ENCODE measurements at places on chromosomes 12 and 14.

- no peak for DNase-seq
Measured at GRCh38 chr14:60653701-60654161, 4.5 kb upstream of the SIX1 start.

- DNase-seq: no peak
Measured at GRCh38 chr14:67850066-67850830, 30.7 kb downstream of the RAD51B start.

GRCh38 chr14:36939265-36939664 is 233.1 kb downstream of the SLC25A21 start:
- DNase-seq: no peak

DNA sequence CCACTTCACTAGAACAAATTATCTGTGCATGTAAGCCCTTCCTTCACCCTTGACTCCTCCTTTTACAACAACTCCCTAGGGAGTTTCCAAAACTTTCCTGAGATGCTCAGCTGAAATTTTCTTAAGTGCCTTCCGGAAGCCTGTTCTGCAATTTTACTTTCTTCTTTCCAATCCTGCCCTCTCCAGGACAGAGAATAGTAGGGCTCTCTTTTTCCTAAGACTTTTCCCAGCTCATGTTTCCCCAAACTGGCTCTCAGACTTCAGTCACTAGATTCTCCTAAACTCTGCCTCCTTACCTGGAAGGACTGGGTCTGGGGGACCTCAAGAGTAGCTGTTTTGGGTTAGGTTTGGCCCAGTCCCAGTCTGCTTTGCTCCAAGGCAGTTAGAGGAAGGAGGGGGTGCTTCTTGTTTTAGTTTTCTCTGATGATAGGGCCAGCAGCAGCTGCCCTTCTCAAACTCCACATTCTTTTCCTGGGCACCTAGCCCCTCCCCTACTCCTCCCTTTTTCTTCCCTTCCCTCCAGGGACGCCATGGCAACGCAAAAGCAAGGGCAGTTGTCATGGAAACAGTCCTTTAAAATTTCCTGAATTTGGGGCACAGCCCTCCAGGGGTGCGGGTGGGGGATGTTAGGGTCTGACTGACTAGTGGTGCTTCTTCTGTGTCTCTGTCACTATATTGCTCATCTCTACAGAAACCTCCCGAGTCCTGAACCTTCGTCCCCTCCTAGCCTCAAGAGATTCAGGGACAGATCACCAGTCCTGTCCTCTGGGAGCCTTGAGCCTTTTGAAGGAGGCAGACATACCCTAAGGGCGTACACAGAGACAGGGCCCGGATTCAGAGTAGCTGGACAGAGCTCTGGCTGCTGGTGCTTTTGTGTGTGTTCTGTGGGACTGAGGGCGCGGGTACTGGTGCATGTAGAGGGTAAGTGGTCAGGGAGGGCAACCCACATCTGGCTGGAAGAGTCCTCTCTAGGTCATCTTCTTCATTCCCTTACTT is 17.0 kb downstream of the PPP1R1A start:
- no peak for DNase-seq

GRCh38 chr12:96571101-96571862 is 81.9 kb downstream of the CFAP54 start:
- DNase-seq: no peak

GRCh38 chr12:52647601-52648000 is 4.4 kb downstream of the KRT2 start:
- DNase-seq: peak; percentile 74

DNA sequence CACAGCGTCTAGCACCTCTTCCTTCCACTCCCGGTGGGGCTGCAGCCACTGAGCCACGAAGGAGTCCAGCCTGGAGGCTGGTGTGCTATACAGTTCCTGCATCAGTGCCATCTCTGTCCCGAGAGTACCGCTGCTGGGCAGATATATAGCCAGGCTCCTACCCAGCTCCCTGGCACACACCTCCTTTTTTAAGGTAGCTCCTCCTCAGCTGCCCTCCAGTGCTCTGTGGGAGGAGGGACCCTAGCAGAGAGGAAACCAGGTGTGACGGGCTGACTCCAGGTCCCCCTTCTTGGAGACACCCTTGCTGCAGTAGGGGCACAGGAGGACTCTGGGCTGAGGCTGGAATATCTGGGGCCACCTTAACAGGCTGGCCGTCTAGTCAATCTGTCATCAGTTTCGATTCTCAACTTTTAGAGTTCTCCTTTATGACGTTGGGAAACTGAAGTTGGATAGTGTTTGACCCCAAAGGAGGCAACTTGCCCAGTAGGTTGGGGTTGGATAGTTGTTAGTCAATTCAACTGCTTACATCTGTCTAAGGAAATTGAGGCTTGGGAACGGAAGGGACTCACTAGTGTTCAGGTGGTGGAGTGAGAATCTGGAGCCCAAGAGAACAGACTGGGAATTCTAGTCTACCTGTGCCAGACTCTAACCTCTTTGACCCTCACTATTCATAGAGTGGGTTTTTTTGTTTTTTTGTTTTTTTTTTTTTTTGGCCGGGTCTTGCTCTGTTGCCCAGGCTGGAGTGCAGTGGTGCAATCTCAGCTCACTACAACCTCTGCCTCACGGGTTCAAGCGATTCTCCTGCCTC is at the start of gene OASL:
OASL (minus strand) TSS at position 386 of the 808 bp plus-strand sequence; CDS start at position 111, 275 bp downstream.
- DNase-seq: no peak

- no peak for DNase-seq
Measured at GRCh38 chr14:80615831-80616230, 325.7 kb downstream of the CEP128 start.

DNA sequence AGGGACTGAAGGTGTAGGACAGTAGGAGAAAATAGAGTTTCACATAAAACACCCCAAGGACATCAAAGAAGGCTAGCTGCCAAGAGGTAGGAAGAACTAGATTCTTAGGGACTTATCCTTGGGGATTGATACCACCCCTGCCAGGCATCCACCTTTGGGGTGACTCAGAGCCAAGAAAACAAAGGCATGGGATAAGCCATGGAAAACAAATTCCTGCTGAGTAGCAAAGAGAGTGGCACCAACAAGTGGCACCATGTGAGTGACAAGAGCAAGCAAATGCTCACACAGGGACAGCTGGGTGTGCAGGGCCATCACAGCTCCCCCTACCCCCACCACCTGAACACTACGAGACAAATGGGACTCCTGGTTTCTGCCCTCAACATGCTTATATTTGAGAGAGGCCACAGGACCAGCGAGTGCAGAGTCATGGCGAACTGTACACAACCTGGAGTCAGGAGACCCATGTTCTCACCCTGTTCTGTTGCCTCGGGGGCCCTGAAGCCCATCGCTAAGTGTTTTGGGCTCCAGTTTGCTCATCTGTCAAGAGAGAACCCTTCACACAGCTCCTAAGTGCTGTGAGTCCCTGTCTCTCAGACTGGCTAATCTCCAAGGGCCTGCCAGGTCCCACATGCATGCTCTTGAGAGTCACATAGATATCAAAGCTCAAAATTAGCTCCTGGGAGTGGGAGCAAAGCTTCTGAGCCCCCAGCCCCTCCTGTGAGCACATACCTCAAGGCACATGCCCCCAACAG is 91.9 kb downstream of the DPF3 start:
- DNase-seq: no peak

DNA sequence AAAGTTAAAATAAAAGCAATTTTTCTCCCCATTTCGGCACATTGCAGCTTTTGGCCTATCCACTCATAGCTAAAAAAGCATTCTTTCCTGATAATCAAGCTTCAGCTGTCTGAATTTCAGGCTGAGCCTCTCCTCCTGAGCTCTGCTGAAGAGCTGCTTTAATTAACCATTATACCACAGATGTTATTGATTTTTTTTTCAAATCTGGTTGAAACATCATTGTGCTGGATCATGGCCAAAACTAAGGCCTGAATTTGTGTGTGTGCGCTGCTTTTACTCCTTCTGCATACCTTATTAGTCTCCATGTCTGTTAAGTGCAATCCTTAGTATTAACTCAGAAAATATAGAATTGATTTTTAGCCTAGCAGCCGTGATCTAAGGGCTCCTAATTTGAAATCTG is 52.3 kb downstream of the MBIP start:
- no peak for DNase-seq

GRCh38 chr12:28425526-28425925 is 235.3 kb downstream of the CCDC91 start:
- no peak for DNase-seq

GRCh38 chr14:22540811-22541360 is 48.1 kb downstream of the DAD1 start:
- no peak for DNase-seq

- no peak for DNase-seq
Measured at GRCh38 chr14:39369029-39369428, 63.2 kb downstream of the FBXO33 start.

- DNase-seq: peak; percentile 77
Measured at GRCh38 chr14:101719708-101720107, 41.8 kb upstream of the PPP2R5C start.

DNA sequence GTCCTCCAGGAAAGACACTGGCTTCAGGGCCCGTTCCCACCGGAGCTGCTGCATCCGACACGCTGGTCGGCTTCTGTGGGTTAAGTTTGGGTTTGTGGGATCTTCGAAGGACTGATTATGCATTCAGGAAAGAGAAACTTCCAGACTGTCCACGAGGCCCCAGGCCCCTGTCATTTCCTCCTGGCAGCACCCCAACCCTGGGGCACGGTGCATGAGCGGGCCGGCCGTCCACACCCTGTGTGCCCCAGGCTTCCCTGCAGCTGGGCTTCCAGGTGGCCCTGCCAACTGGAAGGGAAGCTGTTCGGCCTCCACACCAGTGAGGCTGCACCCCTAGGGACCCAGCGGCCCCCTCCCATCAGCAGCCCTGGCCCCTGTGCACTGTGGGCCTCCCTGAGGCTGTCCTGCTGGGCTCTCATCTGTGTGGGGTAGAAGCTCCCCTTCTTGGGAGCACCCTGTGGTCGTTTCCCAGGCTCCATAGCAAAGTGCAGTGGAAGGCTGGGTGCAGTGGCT is 9.3 kb upstream of the FBRSL1 start:
- no peak for DNase-seq

DNA sequence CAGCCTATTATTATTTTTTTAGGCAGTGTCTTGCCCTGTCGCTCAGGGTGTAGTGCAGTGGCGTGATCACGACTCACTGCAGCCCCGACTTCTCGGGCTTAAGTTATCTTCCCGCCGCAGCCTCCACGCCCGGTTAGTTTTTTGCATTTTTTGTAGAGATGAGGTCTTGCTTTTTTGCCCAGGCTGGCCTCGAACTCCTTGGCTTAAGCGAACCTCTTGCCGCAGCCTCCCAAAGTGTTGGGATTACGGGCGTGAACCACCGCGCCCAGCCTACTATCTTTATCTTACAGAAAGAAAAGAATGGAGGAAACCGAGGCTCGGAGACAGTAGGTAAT is 507 bp upstream of the PTPN11 start:
- no peak for DNase-seq

DNA sequence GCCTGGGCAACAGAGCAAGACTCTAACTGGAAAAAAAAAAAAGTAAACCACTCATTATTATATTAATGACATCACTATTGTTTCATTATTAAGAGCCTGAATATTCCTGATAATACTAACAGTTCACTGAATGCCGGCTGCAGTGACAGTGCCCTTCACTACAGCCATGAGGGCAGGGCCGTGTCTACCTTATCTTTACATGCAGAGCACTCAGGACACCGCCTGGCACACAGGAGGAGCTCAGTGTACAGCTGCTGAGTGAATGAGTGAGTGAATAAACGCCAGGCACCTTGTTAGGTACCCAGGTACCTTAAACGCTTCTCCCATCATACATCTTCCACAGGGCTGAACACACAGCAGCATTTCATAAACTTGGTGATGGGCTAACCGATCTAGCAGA is 23.2 kb downstream of the ZFYVE1 start:
- DNase-seq: no peak

GRCh38 chr14:60064491-60065072 is 27.1 kb upstream of the PCNX4 start:
- no peak for DNase-seq

DNA sequence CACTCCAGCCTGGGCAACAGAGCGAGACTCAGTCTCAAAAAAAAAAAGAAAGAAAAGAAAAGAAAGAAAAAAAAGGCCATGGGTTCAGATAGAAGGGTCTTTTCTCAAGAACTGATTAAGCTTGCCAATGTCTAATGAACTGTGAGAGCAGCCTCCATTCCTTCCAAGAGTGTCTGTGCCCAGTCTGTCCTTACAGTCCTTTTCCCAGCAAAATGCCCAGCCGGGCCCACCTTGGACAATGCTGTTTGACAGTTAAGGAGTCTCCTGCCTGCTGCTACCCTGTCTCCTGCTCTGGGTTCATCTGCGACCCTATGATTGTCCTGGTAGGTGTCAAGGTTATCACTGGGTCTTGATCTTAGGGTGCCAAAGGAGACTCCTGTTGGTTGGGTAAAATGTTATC is 21.4 kb downstream of the SYNE3 start:
- no peak for DNase-seq

DNA sequence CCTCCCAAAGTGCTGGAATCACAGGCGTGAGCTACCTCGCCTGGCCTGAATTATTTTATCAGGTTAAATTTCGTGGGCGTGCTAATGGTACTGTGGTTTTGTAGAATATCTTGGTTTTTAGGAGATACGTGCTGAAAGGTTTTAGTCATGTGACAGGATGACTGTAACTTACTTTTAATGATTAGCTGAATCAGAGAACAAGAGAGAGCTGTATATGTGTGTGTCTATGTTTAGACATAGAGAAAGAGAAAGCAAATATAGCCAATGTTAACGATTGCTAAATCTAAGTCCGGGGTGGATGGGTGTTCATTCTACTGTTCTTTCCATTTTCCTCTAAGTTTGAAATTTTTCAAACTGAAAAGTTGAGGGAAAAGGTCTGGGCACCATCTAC is 9.2 kb upstream of the PNMA1 start:
- no peak for DNase-seq

Data from vagina (tissue), 2 donors.